ENCODE measurements at places on chromosomes 1 and 21.

DNA sequence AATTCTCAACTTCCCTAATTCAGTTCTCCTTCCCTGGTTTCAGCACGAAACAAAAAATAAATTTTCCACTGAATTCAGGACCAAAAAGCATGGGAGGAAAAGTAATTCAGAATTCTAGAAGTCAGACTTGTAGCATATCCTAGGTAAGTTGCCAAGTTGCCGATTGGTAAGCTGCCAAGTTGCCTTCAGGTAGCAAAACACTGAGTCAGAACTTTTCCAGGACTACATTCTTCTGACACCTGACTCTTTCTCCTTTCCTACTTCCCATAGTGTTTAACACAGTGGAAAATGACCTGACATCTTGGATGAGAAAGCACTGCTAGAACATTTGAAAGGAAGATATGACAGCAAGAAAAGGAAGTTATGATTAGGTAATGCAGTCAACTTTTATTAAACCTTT, 322.8 kb downstream of the SPATA17 start:
- no peak overlapping the region for H3K27ac ChIP-seq
- H3K27me3 ChIP-seq: no peaks in the 10 kb centered on the region
- H3K4me3 ChIP-seq: no peak overlapping the region

- no peak for DNase-seq
- H3K36me3 ChIP-seq: no peaks in the 10 kb centered on the region
- peaks cover 21% of the 10 kb centered on the region for H3K27me3 ChIP-seq
- no peak overlapping the region for H3K4me3 ChIP-seq
Observed at GRCh38 chr1:93443454-93443853, 4.5 kb upstream of the FNBP1L start.

DNA sequence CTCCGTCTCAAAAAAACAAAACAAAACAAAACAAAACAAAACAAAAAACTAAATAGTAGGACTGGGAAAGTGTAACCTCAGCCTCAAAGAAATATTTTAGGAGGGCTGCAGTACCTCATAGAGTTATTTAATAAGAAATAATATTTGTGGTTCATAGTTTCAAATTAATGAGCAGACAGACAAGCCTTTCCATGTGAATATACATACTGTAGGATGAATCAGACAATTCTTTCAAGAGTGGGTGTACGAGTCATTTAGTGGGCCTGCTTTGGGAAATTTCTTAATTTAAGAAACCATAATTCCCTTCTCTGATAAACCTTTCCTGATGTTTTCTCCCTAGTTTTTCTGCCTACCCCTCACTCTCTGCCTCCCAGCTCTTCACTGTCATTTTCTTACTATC, 52.5 kb downstream of the CDC14A start:
- peak overlapping the region; percentile 32 for H3K27ac ChIP-seq
- no peak overlapping the region for H3K4me3 ChIP-seq
- no peaks in the 10 kb centered on the region for H3K27me3 ChIP-seq
- no peak for DNase-seq

GRCh38 chr21:45104560-45104959, 30.2 kb downstream of the ADARB1 start:
- no peak for DNase-seq
- H3K4me1 ChIP-seq: peaks cover 20% of the 10 kb centered on the region
- no peaks in the 10 kb centered on the region for H3K27me3 ChIP-seq
- no peaks in the 10 kb centered on the region for H3K36me3 ChIP-seq
- H3K27ac ChIP-seq: no peak overlapping the region

- no peak overlapping the region for H3K27ac ChIP-seq
- no peak overlapping the region for H3K4me3 ChIP-seq
- H3K27me3 ChIP-seq: peaks cover 62% of the 10 kb centered on the region
- no peak for DNase-seq
- H3K4me1 ChIP-seq: no peaks in the 10 kb centered on the region
Observed at GRCh38 chr1:110159168-110159567, 8.9 kb downstream of the SLC6A17 start.

- H3K27ac ChIP-seq: no peak overlapping the region
- H3K4me1 ChIP-seq: no peaks in the 10 kb centered on the region
- H3K36me3 ChIP-seq: no peaks in the 10 kb centered on the region
- H3K27me3 ChIP-seq: no peaks in the 10 kb centered on the region
- DNase-seq: no peak
- no peak overlapping the region for H3K4me3 ChIP-seq
Observed at GRCh38 chr1:181910905-181911304, 150.6 kb downstream of the ZNF648 start.

DNA sequence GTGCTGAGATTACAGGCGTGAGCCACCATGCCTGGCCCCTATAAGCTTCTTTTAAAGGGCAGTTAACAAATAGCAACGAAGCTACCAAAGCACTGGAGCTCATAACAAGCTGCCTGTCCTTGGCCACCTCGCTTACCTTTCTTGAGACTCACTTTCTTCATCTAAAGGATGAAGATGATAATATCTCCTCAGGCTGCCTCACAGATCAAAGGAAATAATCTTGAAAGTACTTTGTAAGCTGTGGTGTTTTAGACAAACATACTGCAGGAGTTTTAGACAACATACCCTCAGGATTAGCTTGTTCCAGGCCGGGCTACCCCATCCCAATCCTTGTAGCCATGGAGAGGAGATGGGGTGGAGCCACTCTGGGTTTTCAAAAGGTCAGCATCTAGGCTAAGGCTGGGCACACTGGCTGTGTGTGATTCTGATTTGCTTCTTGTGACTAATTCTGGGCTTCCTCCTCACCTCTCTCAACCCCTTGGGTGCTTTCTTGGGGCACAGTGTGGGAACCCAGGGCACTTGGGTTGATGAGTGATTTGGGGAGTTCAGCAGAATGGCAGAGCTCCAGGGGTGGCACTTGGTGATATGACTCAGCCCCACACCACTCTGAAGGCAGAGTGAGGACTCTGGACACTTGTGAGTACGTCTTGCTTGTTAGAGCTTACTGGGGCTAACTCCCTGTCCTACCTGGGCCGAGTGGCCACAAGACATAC, 5.2 kb downstream of the GPR25 start:
- peaks cover 18% of the 10 kb centered on the region for H3K27me3 ChIP-seq
- no peaks in the 10 kb centered on the region for H3K36me3 ChIP-seq
- peaks cover 43% of the 10 kb centered on the region for H3K4me1 ChIP-seq
- DNase-seq: no peak
- H3K4me3 ChIP-seq: no peak overlapping the region

DNA sequence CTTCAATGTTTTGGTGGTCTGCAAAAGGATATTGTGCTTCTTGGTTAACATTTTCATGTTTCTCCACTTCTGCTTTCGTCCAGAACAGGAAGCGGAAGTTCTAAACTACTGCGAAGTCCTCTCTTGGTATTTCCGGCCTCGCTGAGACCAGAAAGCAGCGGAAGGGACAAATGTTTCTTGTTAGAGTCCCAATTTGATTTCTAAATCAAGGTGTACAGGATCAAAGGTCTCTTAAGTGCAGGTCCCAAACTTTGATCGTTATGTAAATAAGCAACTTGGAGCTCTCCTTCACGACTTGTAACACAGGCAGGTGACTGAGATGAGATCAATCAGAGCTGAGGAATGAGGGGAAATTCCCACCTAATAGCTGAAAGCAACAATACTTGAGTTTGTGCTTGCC, 40.1 kb upstream of the HMCN1 start:
- DNase-seq: no peak
- H3K27ac ChIP-seq: peak overlapping the region; percentile 74
- H3K4me1 ChIP-seq: peaks cover 20% of the 10 kb centered on the region
- H3K27me3 ChIP-seq: no peaks in the 10 kb centered on the region

GRCh38 chr1:237199026-237199425, 157.0 kb downstream of the RYR2 start:
- no peak for DNase-seq
- H3K4me3 ChIP-seq: no peak overlapping the region
- H3K4me1 ChIP-seq: no peaks in the 10 kb centered on the region
- no peaks in the 10 kb centered on the region for H3K27me3 ChIP-seq
- H3K36me3 ChIP-seq: no peaks in the 10 kb centered on the region
- no peak overlapping the region for H3K27ac ChIP-seq

DNA sequence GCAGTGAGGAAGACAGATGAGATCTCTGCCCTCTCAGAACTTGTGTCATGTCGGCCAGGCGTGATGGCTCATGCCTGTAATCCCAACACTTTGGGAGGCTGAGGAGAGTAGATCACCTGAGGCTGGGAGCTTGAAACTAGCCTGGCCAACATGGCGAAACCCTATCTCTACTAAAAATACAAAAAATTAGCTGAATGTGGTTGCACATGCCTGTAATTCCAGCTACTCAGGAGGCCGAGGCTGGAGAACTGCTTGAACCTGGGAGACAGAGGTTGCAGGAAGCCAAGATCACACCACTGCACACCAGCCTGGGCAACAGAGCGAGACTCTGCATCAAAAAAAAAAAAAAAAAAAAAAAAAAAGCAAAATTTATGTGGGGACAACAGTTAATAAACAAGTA, 40.9 kb upstream of the RALGPS2 start:
- H3K27ac ChIP-seq: no peak overlapping the region
- no peaks in the 10 kb centered on the region for H3K27me3 ChIP-seq
- H3K4me3 ChIP-seq: no peak overlapping the region
- H3K4me1 ChIP-seq: no peaks in the 10 kb centered on the region
- DNase-seq: no peak

GRCh38 chr1:44227211-44227610, 13.9 kb downstream of the DMAP1 start:
- H3K4me1 ChIP-seq: peaks cover 9% of the 10 kb centered on the region
- peaks cover 10% of the 10 kb centered on the region for H3K36me3 ChIP-seq
- no peak overlapping the region for H3K27ac ChIP-seq
- no peaks in the 10 kb centered on the region for H3K27me3 ChIP-seq
- no peak for DNase-seq

DNA sequence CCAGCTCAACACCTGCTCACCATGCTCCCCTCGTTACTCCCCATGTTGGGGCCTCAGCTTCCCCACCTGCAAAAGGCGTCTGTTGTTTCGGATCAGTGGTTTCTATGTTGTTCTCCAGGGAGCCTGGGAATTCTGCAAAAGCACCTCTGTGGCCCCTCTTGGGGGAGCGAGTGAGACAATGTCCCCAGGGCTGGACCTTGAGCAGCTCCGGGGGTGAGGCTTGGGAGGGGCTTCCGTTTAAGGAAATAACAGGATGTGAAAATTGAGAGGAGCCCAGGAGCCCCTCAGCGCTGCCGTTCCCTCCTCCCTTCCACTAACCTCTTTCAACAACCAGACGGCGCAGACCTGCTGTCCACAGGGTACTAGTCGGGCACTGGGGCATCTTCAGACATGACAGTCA, 98.5 kb upstream of the IFFO2 start:
- DNase-seq: no peak
- H3K4me3 ChIP-seq: no peak overlapping the region
- H3K27me3 ChIP-seq: peaks cover 59% of the 10 kb centered on the region
- H3K36me3 ChIP-seq: no peaks in the 10 kb centered on the region
- peaks cover 10% of the 10 kb centered on the region for H3K4me1 ChIP-seq

DNA sequence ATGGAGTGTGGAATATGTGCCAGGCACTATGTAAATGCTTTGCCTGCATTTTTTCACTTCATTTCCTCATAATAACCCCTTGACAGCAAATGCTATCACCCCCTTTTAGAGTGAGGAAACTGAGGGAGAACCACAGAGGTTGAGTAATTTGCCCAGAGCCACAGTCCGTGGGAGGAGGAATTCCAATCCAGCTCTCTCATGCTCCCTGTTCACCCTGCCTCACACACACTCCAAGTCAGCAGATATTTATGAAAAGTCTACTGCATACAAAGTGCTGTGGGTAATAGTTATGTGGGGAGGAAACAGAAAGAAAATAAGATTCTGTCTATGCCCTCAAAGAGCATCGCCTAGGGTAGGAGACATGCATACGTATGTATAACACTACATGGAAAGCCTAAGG, 30.9 kb upstream of the RBM15 start:
- no peak overlapping the region for H3K27ac ChIP-seq
- H3K4me3 ChIP-seq: no peak overlapping the region
- no peak for DNase-seq
- H3K4me1 ChIP-seq: peaks cover 7% of the 10 kb centered on the region
- no peaks in the 10 kb centered on the region for H3K27me3 ChIP-seq

DNA sequence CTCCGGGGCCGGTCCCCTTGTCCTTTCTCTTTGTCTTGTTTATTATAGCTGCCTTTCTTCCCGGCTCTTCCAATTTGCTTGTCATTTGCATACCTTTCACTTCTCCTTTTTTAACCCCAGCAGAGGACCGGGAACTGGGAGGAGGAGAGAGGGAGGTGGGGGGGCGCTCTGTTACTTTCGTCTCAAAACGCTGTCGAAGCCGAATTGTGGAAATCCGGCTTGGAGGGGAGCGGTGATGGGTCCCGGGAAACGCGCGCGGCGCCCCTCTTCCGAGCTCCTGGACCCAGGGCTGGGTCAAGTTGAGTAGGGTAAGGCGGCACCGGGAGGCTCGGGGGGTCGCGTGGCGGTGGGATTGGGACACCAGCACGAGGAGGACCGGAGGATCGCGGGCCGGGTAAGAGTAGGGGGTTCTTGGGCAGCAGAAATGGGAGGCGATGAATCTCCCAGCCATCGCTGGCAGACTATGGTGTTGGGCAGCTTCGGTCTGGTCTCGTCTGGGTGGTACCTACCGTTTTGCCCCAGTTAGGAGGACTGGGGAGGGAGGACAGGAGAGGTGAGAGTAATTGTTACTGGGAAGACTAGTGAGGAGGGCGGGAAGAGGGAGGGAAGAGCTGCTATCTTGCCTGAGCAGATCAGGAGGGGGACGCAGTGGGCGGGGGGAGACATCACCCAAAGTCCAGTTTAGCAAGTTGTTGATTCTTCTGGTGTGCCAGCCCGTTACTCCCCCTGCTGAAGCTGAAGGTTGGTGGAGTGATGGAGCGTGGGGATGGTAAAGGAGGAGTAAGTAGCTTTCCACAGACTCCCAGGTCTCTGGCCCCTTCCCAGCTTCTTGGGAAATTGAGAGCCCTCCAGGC, 1.5 kb downstream of the PROX1 start:
- DNase-seq: no peak
- peaks cover 62% of the 10 kb centered on the region for H3K27me3 ChIP-seq
- H3K4me1 ChIP-seq: peaks cover 48% of the 10 kb centered on the region
- no peak overlapping the region for H3K4me3 ChIP-seq
- H3K36me3 ChIP-seq: no peaks in the 10 kb centered on the region
- H3K27ac ChIP-seq: no peak overlapping the region

DNA sequence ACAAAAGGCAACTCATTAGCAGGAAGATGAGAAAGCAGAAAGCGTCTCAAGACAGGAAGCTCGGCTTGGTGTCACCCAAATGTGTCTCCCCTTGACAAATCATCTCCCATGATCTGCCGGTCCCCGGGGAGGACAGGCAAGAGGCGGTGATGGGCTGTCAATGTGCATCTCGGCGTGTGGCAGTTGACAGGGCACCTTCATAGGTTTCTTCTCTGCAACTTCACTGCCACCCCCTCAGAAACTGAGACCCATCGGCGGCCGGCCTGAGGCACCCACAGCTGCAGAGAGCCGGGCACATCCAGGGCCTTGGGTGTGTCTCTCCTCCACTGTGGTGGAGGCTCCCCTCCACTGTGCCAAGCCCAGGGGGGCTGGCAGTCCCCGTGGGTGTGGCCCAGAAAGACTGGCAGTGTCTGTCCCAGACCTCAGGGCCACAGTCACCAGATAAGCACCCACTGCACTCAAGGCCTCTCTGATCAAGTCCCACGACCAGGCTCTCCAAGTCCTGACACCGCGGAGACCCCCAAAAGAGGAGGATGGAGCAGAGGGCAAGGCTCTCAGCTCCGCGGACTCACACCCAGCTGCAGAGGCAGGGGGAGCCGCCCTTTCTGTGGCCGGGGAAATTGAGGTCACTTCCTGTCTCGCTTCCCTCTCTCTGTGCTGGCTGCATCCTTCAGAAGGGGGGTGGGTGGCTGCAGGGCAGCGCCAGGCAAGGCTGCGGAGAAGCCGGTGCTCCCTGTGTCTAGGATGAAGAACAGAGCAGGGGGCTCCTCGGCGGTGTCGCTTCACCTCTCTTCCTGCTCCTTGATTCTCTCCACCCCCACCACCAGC, 39.6 kb upstream of the LBR start:
- no peaks in the 10 kb centered on the region for H3K36me3 ChIP-seq
- H3K4me3 ChIP-seq: peak overlapping the region; percentile 86
- peak overlapping the region; percentile 98 for H3K27ac ChIP-seq
